M059J (cell line): ENCODE measurements at places on chromosomes 6 and 20.

DNA sequence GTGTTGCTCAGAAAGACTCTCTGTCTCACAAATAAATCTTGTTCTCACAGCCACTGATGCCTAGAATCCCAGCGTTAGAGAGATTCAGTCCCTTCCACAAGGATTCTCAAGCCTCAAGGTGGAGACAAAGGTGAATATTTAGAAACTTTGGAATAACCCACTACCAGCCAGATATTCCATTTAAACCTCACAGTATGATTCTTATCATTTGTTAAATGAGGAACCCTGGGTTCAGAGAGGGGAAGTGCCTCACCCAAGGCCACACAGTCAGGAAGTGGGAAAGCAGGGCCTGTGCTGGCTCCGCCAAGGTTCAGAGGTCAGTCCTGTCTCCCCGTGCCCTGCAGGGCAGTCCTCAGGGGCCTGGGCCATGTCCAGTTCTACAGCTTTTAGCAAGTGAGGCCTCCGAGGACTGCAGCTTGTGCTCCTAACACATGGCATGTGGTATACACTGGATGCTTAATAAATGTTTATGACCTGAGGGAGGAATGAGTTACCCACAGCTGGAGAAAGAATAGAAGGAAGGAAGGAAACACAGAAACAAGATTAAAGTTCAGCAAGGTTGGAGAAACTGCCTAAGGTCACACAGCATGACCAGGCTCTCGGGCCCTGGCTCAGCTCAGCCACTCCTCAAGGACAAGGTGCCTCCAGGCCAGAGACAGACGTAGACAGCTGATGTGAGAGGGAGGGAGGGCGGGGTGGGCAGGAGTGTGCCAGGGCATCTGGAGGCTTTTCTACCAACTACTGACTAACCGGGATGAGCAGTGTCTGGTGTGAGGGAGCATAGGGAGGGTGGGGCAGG lies 3.9 kb upstream of the TGM2 start:
- DNase-seq = peak; percentile 76

GRCh38 chr20:48265791-48266190 lies 480.5 kb upstream of the SULF2 start:
- DNase-seq = no peak

- peak; percentile 73 for DNase-seq
Observed at GRCh38 chr20:61520893-61521460, 268.9 kb downstream of the CDH4 start.

- DNase-seq = peak; percentile 31
Observed at GRCh38 chr6:6878887-6879585, 228.7 kb upstream of the RREB1 start.

- no peak for DNase-seq
Observed at GRCh38 chr6:1626481-1626880, 16.8 kb downstream of the FOXC1 start.

DNA sequence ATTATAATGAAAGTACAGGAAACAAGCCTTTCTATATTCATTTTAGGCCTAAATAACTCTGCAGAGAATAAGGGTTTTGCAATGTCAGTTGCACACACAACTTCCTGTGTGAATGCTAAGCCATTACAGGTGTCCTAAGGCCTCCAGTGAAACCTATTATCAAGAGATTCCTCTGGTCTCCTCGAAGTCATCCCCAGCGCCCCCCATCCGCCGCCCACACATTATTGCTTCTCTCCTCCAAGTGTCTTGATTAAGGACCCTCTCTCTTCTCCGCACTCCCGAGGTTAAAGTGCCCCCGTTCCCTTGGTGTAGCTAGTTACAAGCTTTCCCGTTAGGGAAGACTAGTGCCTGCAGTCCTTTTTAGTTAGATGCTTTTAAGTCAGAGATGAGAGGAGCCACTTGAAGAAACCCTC lies 1.3 kb downstream of the HIVEP2 start:
- DNase-seq = peak; percentile 43

GRCh38 chr6:37141281-37142049 lies 28.5 kb upstream of the PIM1 start:
- DNase-seq = peak; percentile 73

- no peak for DNase-seq
Observed at GRCh38 chr6:166777096-166777630, 150.1 kb upstream of the RPS6KA2 start.

- DNase-seq = no peak
Observed at GRCh38 chr20:30593572-30593971, 663.9 kb upstream of the DEFB115 start.

DNA sequence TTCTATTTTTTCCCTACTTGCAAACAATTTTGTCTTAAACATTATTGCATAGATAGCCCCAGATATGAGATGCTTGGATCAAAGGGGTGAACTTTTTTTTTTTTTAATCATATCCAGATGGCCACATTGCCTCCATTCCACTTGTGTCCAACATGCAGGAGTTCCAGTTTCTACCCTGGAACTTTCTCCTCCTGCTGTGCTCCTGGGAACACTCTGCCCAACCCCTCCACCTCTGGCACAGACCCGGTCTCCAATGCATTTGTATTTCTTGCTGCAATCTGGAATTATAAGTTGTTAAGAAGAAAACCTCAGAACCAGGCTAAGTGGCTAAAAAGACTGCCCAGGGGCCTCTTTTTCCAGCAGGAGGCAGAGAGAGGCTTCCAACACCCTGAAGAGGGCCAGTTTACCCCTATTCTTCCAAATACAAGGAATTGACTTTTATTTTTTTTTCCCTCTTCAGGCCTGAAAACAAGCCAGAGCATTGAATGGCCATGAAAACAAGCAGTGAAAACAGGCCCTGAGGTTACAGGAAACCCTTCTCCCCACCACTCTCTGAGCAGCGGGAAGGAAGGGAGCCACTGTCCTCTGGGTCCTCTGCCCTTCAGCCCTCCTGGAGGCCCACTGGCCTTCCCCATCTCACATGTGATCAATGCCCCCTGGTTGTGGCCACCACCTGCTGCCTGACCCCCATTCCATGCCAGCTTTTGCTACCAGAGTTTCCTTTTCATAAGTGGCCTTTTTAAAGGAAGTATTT lies 44.3 kb downstream of the PDYN start:
- no peak for DNase-seq

DNA sequence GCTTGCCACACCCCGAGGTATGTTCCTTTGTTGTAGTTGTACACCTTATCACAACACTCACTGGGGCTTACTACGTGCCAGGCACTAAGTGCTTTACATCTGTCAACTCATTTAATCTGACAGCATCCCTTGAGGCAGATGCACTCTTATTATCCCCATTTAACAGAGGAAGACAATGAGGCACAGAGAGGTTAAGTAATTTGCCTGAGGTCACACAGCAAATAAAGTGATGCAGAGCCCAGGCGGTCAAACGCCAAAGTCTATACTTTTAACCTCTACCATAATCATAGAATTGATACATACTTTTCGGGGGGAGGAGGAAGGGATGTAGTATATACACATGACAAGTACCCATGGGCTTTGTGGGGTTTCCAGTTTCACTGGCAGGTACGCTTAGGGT lies 37.7 kb downstream of the MDFI start:
- no peak for DNase-seq

DNA sequence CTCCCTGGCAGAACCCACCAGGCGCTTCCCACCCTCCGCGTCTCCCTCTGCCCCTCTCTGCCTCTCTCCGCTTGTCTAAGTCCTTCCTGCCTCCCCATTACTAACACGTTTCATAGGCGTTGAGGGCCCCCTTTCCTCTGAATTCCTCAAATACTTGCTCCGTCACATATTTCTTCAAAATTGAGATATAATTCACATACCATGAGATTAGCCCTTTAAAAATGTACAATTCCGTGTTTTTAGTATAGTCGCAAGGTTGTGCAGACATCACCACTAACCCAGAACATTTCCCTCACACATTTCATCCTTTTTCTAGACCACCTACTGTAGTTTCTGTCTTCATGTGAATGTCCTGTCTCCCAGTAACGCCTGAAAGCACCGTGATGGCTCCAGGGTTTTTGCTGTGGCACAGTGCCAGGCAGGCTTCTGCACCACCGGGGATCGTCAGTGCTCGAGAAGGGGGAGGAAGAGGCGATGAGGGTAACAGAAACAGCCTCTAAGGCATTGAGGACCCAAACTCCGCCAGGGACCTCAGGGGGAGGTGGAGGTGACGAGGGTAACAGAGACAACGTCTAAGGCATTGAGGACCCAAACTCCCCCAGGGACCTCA lies 141.9 kb upstream of the SNX9 start:
- DNase-seq = no peak

GRCh38 chr20:830011-830521 lies 3.4 kb upstream of the FAM110A start:
- peak; percentile 63 for DNase-seq

DNA sequence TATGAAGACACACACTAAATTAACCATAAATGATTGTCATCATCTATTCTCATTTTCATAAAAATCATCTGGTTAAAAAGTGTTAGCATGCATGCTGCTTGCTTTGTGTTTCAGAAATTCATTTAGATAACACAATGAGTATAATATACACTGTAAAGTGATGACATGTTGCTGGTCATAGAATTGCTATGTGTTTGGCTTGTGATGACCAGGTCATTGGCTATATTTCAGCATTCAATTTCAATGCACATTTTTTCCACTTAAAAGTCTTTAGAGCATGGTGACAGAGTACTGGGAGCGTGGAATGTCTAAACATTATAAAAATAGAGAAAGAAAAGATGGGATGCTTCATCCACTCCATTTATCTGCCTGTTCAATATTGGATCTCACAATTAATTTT lies 1291.1 kb upstream of the MAP3K7 start:
- DNase-seq = no peak

GRCh38 chr6:134511984-134512683 lies 194.2 kb upstream of the SGK1 start:
- DNase-seq = no peak

- DNase-seq = peak; percentile 83
Observed at GRCh38 chr20:4445784-4446183, 275.9 kb upstream of the PRND start.

GRCh38 chr6:56570413-56571359 lies 72.0 kb downstream of the DST start:
- DNase-seq = peak; percentile 39

- DNase-seq = no peak
Observed at GRCh38 chr20:36845288-36845971, 30.5 kb upstream of the TLDC2 start.

DNA sequence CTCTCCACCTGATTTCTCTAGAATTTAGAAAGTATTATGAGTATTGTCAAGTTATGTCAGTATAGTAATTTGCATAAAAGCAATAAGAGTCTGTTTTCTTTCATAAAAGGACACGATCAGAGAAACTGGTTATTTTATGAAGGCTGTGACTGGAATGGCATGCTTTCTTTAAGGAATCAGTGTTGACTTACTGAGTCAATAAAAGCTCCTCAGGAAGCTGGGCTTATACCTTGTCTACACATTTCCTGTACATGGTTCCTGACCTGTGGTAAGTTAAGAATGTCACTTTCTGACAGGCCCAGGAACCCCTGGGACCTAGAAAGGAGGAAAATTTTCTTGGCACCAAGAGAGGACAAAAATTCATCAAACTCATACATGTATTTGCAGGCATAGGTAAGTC lies 1224.0 kb upstream of the ADGRB3 start:
- DNase-seq = peak; percentile 31

DNA sequence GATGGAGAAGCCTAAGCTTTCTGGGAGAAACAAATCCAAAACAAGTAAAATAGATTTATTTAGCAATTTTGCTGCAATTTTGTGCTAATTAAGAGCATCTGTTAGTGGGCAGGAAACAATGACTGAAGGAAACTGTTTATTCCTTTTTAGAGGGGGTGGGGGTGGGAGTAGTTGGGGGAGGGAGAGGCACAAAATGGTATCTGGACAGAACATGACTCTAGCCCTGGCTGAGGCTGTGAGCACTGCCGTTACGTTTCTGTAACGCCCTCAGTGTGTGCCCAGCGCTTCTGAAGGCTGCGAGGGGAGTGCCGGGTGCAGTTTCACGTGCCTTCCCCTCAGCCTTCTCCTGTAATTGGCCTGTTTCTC lies 28.8 kb downstream of the METTL24 start:
- DNase-seq = no peak

DNA sequence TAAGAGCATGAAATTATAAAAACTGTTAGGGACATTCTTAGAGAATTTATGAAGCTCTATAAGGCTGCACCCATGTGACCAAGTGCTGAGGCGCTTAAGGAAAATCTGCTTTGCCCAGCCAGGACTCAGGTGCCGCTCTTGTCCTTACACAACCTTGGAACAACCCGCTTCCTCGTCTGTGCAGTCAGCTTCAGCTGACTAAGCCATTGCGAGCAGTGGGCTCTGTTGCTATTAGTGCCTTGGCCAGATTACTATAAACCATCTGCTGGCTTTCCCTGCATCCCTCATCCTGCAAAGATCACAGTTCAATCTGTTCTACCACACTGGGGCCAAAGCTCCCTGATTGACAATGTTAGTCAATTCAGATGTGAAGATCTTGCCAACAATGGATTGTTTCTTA lies 89.1 kb upstream of the E2F3 start:
- DNase-seq = no peak

- no peak for DNase-seq
Observed at GRCh38 chr6:704046-704445, 11.1 kb upstream of the EXOC2 start.

DNA sequence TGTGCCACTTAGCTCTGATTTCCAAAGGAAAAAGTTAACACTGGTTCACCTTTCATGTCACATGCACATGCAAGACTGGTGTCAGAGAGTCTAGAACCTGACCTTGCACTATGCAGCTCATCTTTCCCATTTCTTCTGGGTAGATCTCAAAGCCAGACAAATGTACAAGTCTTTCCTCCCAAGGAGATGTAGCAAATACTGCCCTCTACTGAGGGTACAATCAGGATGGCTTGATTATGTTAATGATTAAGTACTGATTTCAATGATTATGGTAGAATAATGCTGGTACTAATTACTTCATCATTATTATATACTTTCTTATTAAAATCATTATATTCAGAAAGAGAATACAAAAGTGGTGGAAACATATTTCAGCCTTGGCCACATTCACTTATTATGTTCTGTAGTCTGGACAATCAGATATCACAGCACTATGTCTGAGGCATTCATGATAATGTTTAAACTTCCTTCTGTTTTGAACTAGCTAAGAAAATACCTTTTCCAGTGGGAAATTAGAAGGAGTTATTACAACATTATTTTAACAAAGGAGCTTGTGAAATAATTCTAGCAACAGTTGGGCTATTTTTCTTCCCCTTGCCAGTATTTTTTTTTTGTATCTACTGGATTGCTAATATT lies 68.5 kb upstream of the FOXO3 start:
- DNase-seq = peak; percentile 61

GRCh38 chr20:61953037-61954021 lies 112.4 kb downstream of the TAF4 start:
- DNase-seq = no peak

DNA sequence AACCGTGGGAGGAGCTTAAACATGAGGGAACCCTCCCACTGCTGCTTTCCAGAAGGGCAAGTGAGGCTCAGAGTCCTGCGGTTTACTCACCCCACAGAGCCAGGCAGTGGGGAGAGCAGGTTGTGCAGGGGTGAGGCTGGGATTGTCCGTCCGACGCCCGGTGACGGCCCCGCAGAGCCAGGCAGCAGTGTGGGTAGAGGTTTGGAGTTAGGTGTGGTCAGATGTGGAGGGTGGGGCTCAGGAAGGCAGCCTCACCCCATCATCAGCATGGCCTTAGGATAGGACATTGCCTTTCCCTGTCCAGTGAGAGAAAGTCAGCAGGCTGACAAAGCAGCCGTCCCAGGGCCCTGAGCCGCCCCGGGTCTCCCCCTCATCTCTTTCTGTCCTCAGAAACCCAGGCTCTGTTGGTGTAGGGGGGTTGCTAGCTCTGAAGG lies 234.6 kb downstream of the DLL1 start:
- DNase-seq = no peak
